Stimulated activated CD4-positive, alpha-beta T cell treated with anti-CD3 and anti-CD28 coated beads, Interleukin-1b, Interleukin-23, amount 100 ng/mL, for 1 hour (primary cell): ENCODE measurements at places on chromosomes 12 and 14.

DNA sequence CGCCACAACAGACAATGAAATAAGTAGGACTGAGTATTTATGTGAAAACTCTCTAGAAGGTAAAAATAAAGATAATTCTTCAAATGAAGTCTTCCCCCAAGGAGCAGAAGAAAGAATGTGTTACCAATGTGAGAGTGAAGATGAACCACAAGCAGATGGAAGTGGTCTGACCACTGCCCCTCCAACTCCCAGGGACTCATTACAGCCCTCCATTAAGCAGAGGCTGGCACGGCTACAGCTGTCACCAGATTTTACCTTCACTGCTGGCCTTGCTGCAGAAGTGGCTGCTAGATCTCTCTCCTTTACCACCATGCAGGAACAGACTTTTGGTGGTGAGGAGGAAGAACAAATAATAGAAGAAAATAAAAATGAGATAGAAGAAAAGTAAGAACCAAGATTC lies 82.7 kb downstream of the VEZT start:
- DNase-seq, result no peak

GRCh38 chr14:64387232-64387781 lies 846 bp upstream of the MTHFD1 start:
- DNase-seq, result no peak

DNA sequence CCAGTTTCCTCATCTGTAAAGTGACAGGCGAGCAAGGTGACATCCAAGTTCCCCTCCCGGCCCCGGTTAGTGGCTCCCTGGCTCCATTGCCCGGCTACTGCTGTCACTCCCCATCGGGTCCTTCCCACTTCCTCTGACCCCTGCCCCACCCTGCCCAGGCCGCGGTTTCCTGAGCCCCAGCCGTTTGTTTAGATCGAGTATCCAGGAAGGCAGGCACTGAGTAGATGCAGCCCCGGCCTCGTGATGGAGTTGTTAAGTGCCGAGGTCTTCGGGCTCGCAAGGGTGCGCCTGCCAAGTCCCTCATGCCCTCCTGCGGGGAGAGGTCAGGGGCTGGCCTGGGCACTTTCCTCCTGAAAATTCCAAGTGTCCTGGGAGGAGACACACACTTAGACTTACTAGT lies 55.4 kb downstream of the TEAD4 start:
- no peak for DNase-seq

DNA sequence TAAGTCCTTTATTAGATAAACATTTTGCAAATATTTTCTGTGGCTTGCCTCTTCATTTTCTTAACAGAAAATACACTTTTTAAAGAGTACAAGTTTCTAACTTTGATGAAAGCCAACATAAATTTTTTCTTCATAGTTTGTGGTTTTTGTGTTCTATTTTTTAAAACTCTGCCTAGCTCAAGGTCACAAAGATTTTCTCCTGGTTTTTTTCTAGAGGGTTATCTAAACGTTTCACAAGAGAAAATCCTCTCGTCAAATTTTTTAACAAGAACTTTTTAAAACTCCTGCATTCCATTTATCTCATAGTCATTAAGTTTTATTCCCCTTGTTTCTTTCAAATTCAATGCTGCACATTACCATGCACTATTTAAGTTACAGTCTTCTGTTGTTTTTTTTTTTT lies 8.2 kb downstream of the AREL1 start:
- DNase-seq, result no peak

DNA sequence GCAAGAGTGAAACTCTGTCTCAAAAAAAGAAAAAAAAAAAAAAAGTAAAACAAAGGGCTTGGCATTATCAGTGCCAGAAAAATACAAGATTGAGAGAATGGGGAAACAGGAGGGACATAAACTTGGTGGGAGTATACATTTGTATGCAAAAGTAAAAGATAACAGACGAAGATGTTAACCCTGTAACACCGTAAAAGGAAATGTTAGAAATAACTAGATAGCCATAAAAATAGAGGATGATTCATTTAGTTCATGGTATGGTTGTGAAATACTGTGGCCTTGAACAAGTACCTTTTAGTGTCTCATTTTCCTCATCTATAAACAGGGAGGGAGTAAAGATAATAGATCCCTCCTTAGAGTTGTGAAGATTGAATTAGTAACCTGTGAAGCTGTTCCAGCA lies 33.3 kb downstream of the ATP2A2 start:
- DNase-seq, result no peak

DNA sequence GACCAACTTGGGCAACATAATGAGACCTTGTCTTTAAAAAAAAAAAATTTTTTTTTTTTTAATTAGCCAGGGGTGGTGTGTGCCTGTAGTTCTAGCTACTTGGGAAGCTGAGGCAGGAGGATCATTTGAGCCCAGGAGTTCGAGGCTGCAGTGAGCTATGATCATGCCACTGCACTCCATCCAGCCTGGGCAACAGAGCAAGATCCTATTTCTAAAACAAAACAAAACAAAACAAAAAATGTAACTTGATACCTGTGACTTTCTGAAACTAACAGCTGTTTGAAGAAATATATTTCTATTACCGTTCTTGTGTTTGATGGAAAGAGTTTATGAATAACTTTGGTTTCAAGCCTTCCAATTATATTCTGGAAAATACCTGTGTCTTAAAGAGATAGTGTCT lies 1.7 kb upstream of the ACACB start:
- no peak for DNase-seq
